ENCODE measurements at places on chromosomes 4 and X. TPM values are rescaled to one million over a fixed set of nuclear protein-coding genes. Genes with fewer than 3 reads are reported as not detected.
A peak's percentile ranks its signal among the peaks of the same experiment; 100 is the strongest.

Gene MSANTD1
- 1.4 TPM for total RNA-seq

Gene IGFBP7
- 66.1 TPM for total RNA-seq

Gene ASB12
- total RNA-seq, result 0.24 TPM

Gene YIPF6
- total RNA-seq, result 17.0 TPM

Gene GPR119
- not detected for total RNA-seq

Gene DBET
- not detected for total RNA-seq

DNA sequence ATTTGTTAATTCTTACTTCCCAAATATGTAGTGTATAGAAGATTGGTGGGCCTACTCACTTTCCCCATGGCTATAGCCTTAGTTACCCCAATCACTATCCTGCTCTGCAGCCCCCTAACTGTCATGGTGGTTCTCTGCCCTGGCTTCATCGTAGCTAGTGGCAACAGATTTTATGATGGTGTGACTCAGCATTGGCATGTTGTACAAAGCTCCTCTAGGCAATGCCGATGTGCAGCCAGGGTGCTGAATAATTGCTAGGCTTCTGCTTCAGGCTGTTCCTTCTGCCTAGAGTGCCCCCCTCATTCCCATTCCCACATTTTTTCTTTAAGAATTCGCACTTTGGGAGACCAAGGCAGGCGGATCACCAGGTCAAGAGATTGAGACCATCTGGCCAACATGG is 35.2 kb downstream of the AFF2 start:
- H3K27ac ChIP-seq, result no peak overlapping the region
- H3K4me3 ChIP-seq, result no peak overlapping the region
- DNase-seq, result no peak
- H3K36me3 ChIP-seq, result no peaks in the 10 kb centered on the region

DNA sequence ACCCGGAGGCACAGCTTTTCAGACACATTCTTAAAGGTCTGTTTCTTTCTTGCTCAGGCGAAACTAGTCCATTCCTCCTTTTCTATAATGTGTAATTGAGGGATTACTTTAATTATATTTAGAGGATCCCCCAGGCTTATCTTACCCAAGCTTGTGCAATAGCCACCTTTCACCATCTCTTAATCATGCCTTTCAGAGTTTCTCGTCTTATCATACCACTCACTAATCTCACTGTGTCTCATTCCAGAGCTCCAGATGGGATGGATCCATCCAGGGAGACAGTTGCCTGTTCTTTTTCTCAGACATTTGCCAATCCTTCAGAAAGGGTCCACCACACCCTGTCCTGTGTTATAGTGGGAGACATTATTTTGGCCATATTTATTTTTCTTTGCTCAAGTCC is 12.5 kb downstream of the SPARCL1 start:
- H3K4me3 ChIP-seq, result no peak overlapping the region
- peak; percentile 44 for DNase-seq
- H3K27me3 ChIP-seq, result no peaks in the 10 kb centered on the region
- H3K4me1 ChIP-seq, result peaks cover 7% of the 10 kb centered on the region

DNA sequence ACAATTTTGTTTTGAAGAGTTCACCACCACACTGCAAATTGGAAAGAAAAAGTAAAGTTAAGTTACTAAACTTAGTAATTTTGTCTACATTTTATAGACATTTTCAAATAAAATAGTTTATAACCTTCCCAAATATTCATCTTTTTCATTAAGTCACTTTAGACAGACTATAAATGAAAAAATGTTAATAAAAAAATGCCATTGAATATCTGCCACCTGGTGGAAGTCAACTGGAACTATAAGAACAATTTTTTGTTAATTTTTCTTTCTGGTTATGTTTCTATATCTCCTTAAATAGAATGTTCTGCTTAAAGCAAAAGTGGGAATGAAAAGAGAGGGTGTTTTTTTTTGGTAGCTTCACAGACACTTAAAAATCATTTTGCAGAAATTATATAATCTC is 534.4 kb upstream of the PCDH10 start:
- no peaks in the 10 kb centered on the region for H3K27me3 ChIP-seq
- H3K27ac ChIP-seq, result no peak overlapping the region
- H3K4me3 ChIP-seq, result no peak overlapping the region
- no peaks in the 10 kb centered on the region for H3K4me1 ChIP-seq

- no peaks in the 10 kb centered on the region for H3K27me3 ChIP-seq
- no peaks in the 10 kb centered on the region for H3K4me1 ChIP-seq
Observed at GRCh38 chr4:60809486-60809800, 390.7 kb upstream of the ADGRL3 start.

- DNase-seq, result no peak
- H3K36me3 ChIP-seq, result no peaks in the 10 kb centered on the region
- H3K27ac ChIP-seq, result no peak overlapping the region
- H3K27me3 ChIP-seq, result no peaks in the 10 kb centered on the region
Observed at GRCh38 chr4:2804973-2805501, 12.2 kb downstream of the SH3BP2 start.

DNA sequence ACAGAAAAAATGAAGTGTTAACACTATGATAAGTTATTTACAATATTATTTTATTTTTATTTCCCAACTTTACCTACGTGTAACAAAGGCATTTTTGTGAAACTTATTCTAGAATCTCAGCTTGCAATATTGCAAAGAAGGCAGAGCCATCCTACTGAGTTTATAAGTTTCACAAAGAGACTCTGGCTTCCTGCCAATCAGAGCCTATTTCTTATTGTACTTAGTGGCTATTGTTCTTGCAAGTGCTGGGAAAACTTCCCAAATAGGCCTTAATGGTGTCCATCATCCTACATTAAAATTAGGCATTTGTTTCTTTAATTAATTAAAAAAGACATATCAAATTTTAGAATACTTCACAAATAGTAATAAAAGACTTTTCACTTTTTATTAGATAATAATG is 233.2 kb downstream of the EPHA5 start:
- no peaks in the 10 kb centered on the region for H3K27me3 ChIP-seq
- H3K36me3 ChIP-seq, result no peaks in the 10 kb centered on the region
- H3K4me1 ChIP-seq, result no peaks in the 10 kb centered on the region
- no peak overlapping the region for H3K27ac ChIP-seq
- no peak for DNase-seq

- no peak overlapping the region for H3K4me3 ChIP-seq
- H3K36me3 ChIP-seq, result no peaks in the 10 kb centered on the region
- no peak for DNase-seq
- no peaks in the 10 kb centered on the region for H3K27me3 ChIP-seq
Observed at GRCh38 chr4:168164915-168165548, 72.7 kb downstream of the ANXA10 start.

DNA sequence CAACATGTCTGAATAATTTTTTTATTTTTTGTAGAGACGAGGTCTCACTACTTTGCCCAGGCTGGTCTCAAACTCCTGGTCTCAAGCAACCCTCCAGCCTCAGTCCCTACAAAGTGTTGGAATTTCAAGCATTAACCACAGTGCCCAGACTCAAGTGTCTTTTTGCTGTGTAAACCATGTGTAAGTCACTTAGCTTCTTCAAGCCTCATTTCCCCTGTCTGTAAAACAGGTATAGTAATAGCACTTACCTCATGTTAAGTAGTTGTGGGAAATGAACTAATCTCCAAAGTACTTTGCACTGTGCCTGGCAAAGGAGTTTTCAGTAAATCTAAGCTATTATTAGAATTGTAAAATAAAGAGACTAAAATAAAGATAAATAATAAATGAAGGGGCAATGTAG is 35.7 kb downstream of the STBD1 start:
- DNase-seq, result no peak
- H3K4me3 ChIP-seq, result no peak overlapping the region
- peaks cover 9% of the 10 kb centered on the region for H3K4me1 ChIP-seq
- H3K36me3 ChIP-seq, result no peaks in the 10 kb centered on the region
- H3K27me3 ChIP-seq, result no peaks in the 10 kb centered on the region
- H3K27ac ChIP-seq, result no peak overlapping the region

DNA sequence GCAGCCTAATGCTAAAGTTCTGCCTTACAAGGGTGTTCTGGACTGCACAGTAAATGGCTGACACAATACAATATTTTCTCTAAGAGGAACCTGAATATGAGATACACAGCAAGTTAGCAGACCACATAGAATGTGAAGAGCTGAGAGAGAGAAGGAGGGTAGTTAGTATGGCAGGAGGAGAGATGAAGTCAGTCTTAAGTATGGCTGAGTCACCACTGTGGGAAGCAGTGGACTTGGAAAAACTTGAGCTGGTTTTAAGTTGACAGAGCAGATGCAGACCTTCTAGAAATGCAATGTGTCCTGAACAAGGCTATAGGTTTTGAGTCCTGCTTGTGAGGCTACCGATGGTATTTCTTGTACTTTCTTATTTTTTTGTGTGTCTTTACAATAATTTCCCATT is 172.5 kb downstream of the SH2D1A start:
- DNase-seq, result no peak
- no peak overlapping the region for H3K27ac ChIP-seq
- no peaks in the 10 kb centered on the region for H3K4me1 ChIP-seq
- no peaks in the 10 kb centered on the region for H3K27me3 ChIP-seq

DNA sequence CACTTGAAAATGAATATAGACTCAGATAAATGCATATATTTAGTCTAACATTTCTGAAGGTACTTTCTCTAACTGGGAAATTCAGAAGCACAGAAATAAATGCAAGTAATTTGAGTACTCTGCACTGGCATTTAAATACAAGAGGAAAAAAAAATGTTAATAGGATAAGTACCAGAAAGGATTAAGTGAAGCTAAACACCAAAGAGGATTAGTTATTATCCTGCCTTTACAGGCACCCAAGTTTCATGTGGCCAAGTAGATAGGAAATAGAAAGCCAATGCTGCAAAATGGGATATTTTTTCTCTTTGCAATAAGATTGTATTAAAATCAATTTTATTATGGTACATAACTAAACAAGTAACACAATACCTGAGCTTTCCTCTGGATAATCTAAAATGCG is 762.5 kb downstream of the PCDH7 start:
- H3K4me3 ChIP-seq, result no peak overlapping the region
- H3K27me3 ChIP-seq, result no peaks in the 10 kb centered on the region
- no peak for DNase-seq
- no peaks in the 10 kb centered on the region for H3K4me1 ChIP-seq

DNA sequence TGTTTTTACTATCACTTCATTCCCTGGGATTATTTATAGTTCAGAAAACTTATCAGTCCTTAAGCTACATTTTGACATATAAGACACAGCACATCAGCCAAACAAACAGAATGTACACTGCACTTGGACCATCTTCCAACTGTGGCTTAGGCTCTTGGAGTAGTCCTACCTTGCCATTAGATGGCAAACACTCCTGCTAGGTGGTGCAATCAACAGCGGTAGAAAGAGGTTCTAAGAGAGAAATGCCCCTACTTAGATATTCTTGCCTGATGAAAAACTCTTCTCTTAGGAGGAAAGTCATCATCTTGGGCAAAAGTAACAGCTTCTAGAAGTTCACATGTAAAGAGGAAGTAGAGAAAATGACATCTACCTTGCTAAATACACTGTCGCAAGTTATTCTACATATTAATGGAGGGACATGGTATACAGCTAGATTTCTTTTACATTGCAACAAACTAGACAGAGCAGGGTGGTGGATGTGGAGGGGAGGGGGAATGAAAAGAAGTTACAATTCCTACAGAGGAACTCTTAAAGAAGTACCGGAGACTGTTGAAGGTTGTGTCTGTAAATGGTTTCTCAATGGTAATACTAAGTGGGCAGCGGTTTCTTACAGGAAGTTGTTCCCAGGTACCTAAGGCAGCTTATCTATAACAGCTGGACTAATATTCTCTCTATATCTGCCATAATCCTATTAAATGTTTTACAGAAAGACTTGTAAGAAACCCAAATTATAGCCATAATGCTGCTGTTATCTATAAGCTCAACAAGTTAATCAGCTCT is 8.1 kb upstream of the STPG2 start:
- H3K27me3 ChIP-seq, result no peaks in the 10 kb centered on the region
- no peak overlapping the region for H3K27ac ChIP-seq
- no peaks in the 10 kb centered on the region for H3K36me3 ChIP-seq

- H3K36me3 ChIP-seq, result no peaks in the 10 kb centered on the region
- H3K27me3 ChIP-seq, result peaks cover 5% of the 10 kb centered on the region
- no peak overlapping the region for H3K4me3 ChIP-seq
- no peaks in the 10 kb centered on the region for H3K4me1 ChIP-seq
- no peak overlapping the region for H3K27ac ChIP-seq
- peak; percentile 25 for DNase-seq
Observed at GRCh38 chr4:77450006-77450405, 155.6 kb upstream of the CXCL13 start.

DNA sequence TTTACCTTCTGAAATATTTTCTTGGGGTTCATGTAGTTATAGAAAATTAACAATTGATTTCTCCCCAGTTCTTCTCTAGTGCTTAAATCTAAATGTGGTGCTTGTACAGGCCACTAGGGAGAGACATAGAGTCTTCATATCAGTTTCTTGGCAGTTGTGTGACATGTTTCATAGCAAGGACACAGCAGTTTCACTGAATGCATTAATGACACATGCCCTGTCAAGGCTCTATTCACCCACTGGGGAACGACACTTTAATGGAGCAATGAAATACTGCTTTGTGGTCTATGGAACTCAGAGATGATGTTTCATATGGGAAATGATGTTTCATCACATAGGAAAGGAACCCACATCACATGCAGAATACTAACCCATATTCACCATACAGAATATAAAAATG is 2.8 kb downstream of the VEGFC start:
- H3K36me3 ChIP-seq, result no peaks in the 10 kb centered on the region
- H3K27me3 ChIP-seq, result peaks cover 39% of the 10 kb centered on the region
- H3K27ac ChIP-seq, result no peak overlapping the region
- no peak overlapping the region for H3K4me3 ChIP-seq
- peak; percentile 68 for DNase-seq
- H3K4me1 ChIP-seq, result no peaks in the 10 kb centered on the region

DNA sequence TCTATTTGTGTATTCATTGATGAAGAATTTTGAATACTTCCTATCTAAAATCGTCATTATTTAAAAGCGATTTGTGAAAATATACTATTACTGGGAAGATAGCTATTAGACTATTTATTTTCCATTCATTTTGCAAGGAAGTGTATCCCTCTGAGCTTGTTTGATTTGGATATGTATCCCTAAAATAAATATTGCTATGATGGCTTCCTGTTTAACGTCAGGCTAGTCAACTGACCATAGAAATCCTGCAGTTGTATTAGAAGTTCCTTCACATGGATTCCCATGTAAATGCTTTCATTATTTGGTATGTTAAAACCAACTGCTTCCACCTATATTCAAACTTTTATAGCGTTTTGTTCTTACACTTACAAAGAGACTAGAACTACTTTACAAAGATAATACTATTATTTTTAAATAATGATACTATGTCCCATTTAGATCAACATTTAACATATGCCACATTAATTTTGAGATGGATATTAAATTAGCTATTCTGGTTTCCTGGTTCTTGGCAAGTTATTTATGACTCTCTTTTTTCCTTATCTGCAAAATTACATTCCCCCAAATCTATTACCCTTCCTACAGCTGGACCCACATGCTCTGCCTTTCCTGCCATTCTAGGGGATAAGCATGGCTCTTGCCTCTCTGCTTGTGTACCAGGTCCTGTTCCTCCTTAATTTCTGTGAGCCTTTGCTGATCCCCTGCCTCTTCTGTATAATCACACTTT is 26.7 kb upstream of the PDE5A start:
- H3K4me1 ChIP-seq, result no peaks in the 10 kb centered on the region
- H3K27me3 ChIP-seq, result no peaks in the 10 kb centered on the region
- H3K27ac ChIP-seq, result no peak overlapping the region
- no peak overlapping the region for H3K4me3 ChIP-seq
- no peaks in the 10 kb centered on the region for H3K36me3 ChIP-seq
- DNase-seq, result no peak

GRCh38 chrX:152637649-152638442 is at the start of gene GABRQ:
TSS of gene GABRQ (plus strand) at chrX:152637895. CDS start at chrX:152638203, 308 bp downstream.
- H3K4me3 ChIP-seq, result peak within 1 kb of the TSS; percentile 19
- no peaks in the 10 kb centered on the region for H3K36me3 ChIP-seq
- peaks cover 34% of the 10 kb centered on the region for H3K27me3 ChIP-seq
- no peaks in the 10 kb centered on the region for H3K4me1 ChIP-seq

GRCh38 chr4:18689308-18690115 is 668.0 kb upstream of the LCORL start:
- H3K4me1 ChIP-seq, result peaks cover 8% of the 10 kb centered on the region
- no peaks in the 10 kb centered on the region for H3K36me3 ChIP-seq
- H3K4me3 ChIP-seq, result no peak overlapping the region
- H3K27me3 ChIP-seq, result no peaks in the 10 kb centered on the region
- peak; percentile 69 for DNase-seq

All from cardiac muscle cell (in vitro differentiated cells and primary cell).